Activated gamma-delta T cell treated with Interleukin-2 at 50 U/mL for 16 hours (primary cell): ENCODE measurements at places on chromosomes 13 and 19.

GRCh38 chr19:38690146-38690545, 42.7 kb downstream of the ACTN4 start:
- DNase-seq = no peak

DNA sequence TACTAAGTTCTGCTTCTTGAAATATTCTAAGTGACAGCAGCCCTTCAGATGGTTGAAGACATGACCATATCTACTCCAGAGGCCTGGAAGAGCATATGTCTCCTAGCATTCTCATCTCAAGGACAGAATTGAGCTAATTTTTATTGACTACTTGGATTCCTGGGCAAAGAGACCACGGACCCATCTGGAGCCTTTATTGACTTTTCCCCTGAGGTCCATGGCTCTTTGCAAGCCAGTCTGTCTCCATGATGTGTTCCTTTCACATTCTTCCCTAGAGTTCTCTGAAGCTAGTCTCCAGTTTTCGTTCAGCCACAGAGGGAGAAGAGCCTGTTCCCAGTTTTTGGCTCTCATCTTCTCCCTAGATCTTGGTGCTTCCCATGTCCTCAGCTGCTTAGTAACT, 202.7 kb downstream of the PCCA start:
- no peak for DNase-seq

DNA sequence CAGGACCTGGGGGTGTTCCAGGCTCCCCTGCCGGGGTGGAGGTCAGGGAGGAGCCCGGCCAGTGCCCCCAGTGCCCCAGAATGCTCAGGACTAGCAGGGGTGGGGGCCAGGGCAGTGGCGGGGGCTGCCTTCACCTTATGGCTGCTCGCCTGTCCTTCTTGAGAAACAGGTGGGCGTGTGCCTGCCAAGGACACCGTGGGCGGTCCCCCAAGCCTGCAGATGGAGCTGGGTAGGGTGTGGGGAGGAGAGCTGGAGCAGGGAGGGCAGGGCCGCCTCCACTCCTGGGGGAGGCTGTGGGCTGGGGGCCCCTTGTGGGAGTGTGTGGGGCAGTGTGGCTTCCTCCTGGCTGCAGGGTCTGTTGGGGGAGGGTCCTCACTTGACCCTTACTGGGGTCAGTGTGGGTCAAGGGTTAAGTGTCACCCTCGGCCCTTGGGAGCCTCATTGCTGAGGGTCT, 160.1 kb downstream of the KDM4B start:
- no peak for DNase-seq

GRCh38 chr19:970695-971094, 13.4 kb upstream of the WDR18 start:
- DNase-seq = no peak

GRCh38 chr13:20173116-20173746, 12.4 kb upstream of the GJA3 start:
- DNase-seq = no peak
